ENCODE measurements at places on chromosomes 1 and 21.
A peak's percentile ranks its signal among the peaks of the same experiment; 100 is the strongest.

DNA sequence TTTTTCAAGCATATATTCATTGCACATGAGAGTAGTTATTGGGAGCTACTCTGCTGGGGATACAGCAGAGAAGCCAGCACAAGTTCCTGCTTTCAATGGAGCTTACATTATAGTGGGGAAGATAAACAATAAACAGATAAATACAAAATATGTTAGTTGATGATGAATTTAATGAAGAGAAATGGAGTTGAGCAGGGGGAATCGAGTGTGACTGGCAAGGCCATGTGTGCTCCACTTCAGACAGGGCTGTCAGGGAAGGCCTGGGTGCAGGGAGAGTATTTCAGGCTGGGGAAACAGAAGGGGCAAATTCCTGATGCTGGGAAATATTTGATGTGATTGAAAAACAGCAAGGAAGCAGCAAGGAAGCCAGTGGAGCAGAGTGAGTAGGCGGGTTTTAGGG lies 21.2 kb upstream of the BRDT start:
- DNase-seq, result no peak

- no peak for DNase-seq
Measured at GRCh38 chr1:209457401-209458125, 126.0 kb upstream of the CAMK1G start.

- DNase-seq, result no peak
Measured at GRCh38 chr1:165562571-165562970, 18.8 kb downstream of the LRRC52 start.

DNA sequence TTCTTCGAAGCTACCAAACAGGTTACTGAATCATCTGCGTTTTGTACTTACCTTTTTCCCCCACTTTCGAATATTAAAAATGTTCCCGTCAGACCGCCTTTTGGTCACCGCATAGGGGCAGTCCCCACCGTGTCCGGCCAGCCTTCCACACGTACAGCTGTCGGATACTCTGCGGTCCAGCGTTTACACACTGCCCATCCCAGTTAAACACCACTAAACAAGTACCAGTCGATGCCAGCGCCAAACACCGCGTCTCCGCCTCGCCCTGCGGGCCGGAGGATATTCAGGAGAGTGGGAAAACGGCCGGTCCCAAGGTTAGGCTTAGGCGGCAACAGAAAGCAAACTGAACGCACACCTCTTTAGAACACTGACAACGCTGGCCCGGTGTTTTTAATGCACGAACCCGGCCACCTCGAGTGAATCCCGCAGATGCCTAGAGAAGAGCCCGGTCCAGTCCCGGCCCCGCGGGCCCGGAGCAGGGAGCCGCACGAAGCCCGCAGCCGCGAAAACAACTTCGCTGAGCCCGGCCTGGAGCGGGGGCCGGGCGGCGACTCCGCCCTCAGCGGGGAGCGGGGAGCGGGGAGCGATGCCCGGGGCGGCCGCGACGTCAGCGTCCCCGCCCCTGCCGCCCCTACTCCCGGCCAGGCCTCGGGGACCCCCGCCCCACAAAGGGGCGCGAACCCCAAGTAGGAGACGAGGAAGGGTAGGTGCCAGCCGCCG lies 730 bp upstream of the PHF13 start:
- DNase-seq, result peak; percentile 54

- DNase-seq, result peak; percentile 6
Measured at GRCh38 chr1:107172450-107173170, 31.8 kb downstream of the NTNG1 start.

- no peak for DNase-seq
Measured at GRCh38 chr1:56156971-56157876, 422.1 kb downstream of the PLPP3 start.

GRCh38 chr1:966704-967300 lies 520 bp downstream of the PLEKHN1 start:
- peak; percentile 75 for DNase-seq

- no peak for DNase-seq
Measured at GRCh38 chr1:41259221-41259620, 17.1 kb upstream of the SCMH1 start.

DNA sequence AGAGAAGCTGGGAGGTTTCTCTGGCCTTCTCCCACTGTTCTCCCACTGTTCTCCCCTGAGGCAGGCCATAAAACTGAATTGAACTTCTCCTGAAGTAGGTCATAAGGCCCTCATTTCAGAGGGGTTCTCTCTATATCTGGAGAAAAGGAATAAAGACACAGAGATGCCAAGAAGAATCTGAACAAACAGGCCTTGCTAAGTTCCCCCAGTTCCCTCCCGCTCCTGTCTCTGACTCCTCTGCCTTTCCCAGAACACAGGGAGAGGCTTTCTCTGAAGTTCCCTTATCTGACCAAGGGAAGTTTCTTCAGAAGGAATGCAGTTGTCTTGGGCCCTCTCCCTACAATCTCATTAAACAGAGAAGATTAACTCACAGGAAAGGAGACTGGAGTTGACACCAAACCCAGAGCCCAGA lies 83.4 kb downstream of the SLC16A1 start:
- peak; percentile 44 for DNase-seq

DNA sequence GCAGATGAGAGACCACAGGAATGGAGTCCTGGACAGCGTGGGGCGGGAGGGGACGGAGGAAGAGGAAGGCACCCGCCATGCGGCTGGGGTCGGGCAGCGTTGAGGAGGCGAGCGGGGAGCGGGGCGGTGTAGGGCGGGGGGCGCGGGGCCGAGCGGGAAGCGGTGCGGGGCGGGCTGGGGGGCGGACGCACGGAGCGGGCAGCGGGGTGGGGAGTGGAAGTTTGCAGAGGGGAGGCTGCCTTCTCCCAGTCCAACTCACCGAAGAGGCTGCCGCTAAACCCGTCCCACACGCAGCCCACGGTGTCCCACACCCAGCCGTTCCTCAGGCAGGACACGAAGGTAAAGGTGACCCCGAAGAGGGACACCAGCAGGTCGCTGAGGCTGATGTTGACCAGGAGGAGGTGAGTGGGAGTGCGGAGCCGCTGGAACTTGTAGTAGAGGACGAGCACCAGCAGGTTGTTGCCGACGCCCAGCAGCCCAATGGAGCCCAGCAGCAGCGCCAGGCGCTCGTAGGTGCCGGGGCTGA lies 483 bp downstream of the CHML start:
- peak; percentile 61 for DNase-seq

GRCh38 chr1:172699695-172700227 lies 40.9 kb downstream of the FASLG start:
- DNase-seq, result no peak

GRCh38 chr1:27862004-27862403 lies 10.3 kb upstream of the THEMIS2 start:
- no peak for DNase-seq

GRCh38 chr1:34500451-34500850 lies 254.4 kb upstream of the GJB5 start:
- DNase-seq, result peak; percentile 19

- DNase-seq, result peak; percentile 23
Measured at GRCh38 chr1:207933205-207933800, 22.4 kb upstream of the CD34 start.

DNA sequence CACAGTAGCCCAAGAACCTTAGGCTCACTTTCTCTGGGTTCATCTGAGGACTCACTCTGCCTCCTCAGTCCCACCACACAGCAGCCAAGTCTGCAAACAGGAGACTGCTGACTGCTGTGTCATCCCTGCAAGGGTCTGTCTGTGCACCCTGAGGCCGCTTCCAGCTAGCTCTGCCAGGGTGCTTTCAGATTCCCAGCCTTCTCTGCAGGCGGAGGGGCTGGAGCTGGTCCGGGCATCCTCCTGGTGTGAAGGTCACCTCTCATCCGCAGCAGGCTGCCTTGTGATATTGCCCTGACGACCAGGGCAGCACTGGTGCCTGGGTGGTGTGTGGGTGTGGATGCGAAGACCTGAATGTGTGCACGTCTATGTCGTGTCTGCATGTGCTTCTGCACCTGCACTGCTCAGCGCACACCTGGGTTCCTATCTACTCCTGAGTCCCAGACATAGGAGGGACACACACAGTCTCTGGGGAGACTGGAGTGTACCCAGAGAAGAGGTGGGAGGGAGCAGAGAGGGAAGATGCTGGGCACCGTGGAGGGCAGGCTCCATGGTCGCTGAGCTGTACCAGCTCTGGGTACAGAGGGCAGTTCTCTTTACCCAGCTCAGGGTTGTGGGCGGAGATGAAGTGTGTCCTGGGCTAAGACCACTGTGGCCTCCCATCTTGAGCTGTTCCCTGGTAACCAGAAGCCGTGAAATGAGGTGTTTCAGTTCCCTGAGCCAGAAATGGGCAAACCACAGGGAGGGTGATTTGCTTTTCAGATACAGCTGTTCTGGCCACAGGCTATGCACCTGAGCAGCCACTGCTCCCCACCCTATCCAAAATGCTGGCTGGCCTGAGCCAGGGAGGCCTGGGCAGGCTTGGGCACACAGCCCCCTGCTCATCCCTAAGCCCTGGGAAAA lies 160.9 kb upstream of the CSF3R start:
- no peak for DNase-seq

DNA sequence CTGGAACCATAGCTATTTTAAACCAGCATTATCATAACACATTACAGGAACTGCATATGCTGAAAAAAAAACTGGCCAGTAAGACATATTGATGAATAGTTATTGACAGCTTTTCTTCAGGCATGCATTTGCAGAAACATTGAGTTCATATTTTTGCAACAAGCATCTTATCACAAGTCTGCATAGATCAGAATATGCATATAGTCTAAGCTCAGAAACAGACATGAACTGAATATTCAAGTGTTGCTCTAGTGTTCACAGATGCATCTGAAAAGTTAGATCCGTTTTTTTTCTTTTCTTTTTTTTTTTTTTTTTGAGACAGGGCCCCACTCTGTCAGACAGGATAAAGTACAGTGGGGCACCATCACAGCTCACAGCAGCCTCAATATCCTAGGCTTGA lies 22.8 kb downstream of the PRMT6 start:
- DNase-seq, result no peak

DNA sequence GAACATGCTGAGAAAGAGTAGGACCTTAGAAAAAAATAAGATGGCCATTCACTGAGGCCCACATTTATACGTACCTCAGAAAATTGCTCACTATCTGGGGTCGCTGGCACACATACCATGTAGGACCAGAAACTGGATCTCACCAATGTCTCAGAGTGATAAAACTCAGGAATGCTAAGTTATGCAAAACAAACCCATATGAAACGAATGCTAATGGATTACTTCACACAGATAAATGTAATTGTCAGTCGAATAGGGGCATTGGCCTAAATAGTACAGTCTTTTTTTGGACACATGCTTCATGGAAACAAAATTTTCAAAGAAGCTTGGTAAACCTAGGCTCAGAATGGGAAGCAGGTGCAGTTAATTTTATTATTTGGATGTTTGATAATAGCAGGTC lies 32.6 kb upstream of the RGS2 start:
- no peak for DNase-seq

DNA sequence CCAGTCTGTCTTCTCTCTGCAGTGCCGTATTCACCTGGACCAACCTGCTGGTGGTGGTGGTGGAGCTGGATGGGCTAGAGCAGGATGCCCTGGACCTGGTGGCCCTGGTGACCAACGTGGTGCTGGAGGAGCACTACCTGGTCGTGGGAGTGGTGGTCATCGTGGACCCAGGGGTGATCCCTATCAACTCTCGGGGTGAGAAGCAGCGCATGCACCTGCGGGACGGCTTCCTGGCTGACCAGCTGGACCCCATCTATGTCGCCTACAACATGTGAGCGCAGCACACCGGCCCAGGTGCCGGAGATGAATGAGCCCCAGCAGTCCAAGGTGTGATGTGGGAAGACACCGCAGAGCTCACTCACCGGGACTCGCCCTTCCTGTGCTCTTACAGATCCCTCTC lies 37.5 kb downstream of the S100B start:
- no peak for DNase-seq

GRCh38 chr1:42003433-42003832 lies 84.7 kb upstream of the HIVEP3 start:
- no peak for DNase-seq
